Right lung (tissue), 10 donors: ENCODE measurements at places on chromosomes 13 and 19. TPM values are rescaled to one million over a fixed set of nuclear protein-coding genes. Genes with fewer than 3 reads are reported as not detected.

Gene CCDC97
- 29.3 TPM for polyA plus RNA-seq

Gene KIR2DL1
- 0.26 TPM for polyA plus RNA-seq

Gene NLRP5
- not detected for polyA plus RNA-seq

Gene VRK3
- polyA plus RNA-seq = 44.0 TPM
